ENCODE measurements at places on chromosomes 11 and 22.

DNA sequence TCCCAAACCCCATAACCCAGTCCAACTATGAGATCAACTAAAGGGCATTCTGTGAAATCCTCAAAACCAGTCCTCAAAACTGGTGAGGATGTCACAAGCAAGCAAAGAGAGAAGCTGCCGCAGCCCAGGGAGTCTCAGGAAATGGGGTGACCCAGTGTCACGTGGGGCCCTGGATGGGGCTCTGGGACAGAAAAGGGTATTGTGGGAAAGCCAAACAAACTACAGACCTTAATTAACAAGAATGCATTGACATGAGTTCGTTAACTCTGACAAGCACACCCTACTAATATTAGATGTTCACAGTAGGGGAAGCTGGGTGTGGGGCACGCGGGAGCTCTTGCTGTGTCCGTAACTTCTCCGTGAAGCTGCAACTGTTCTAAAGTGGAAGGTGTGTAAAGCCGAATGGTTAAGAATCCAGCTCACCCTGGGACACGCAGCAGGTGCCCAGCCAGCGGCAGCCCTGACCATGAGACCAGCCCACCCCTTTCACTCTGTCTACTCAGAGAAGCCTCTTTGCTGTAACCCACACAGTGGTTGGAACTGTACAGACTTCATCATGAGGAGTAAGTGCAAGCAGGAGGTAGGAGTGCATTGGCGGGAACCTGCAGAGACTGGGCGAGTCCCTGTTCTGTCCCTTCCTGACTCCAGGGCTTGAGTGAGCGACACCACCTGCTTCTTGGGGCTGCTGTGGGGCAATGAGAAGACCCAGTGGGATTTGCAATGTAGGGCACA, 17.9 kb downstream of the LINC01488 start:
- DNase-seq, result no peak
- peaks cover 5% of the 10 kb centered on the region for H3K4me1 ChIP-seq

GRCh38 chr11:10857459-10857708, 469 bp downstream of the ZBED5 start:
- H3K36me3 ChIP-seq, result peaks cover 44% of the 10 kb centered on the region
- H3K4me3 ChIP-seq, result peak overlapping the region; percentile 100
- H3K27me3 ChIP-seq, result no peaks in the 10 kb centered on the region
- no peak for DNase-seq
- peak overlapping the region; percentile 100 for H3K27ac ChIP-seq

DNA sequence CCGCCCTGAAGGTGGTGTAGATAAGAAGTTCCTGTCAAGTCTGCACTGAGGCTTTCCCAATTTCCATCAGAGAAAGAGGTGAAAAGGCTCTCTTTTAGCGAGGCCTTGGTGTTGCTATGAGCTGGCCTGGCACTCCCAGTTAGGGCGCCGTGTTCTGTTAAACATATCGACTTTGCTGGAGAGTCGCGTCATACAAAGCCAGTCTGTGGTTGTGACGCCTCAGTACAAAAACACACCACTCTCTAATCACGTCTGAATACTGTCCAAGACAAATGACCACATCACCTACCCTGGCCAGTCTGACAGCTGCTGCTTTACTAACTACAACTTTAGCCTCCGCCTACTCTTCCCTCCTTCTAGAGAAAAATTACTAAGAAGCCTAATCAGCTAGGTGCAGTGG, 8.0 kb upstream of the TOLLIP start:
- H3K4me3 ChIP-seq, result no peak overlapping the region
- no peak overlapping the region for H3K27ac ChIP-seq
- peaks cover 17% of the 10 kb centered on the region for H3K27me3 ChIP-seq
- peaks cover 2% of the 10 kb centered on the region for H3K36me3 ChIP-seq
- H3K4me1 ChIP-seq, result peaks cover 6% of the 10 kb centered on the region

- H3K27me3 ChIP-seq, result no peaks in the 10 kb centered on the region
- DNase-seq, result no peak
- H3K4me1 ChIP-seq, result peaks cover 11% of the 10 kb centered on the region
- no peaks in the 10 kb centered on the region for H3K36me3 ChIP-seq
- no peak overlapping the region for H3K27ac ChIP-seq
- H3K4me3 ChIP-seq, result no peak overlapping the region
These were observed 22.6 kb downstream of the DAGLA start for GRCh38 chr11:61702701-61703312.

- no peak overlapping the region for H3K4me3 ChIP-seq
- H3K27ac ChIP-seq, result no peak overlapping the region
- DNase-seq, result no peak
- peaks cover 31% of the 10 kb centered on the region for H3K4me1 ChIP-seq
- H3K36me3 ChIP-seq, result peaks cover 45% of the 10 kb centered on the region
- H3K27me3 ChIP-seq, result no peaks in the 10 kb centered on the region
These were observed 3.0 kb upstream of the CASTOR1 start for GRCh38 chr22:30292069-30292970.

- H3K27ac ChIP-seq, result peak overlapping the region; percentile 88
- no peaks in the 10 kb centered on the region for H3K27me3 ChIP-seq
- peaks cover 51% of the 10 kb centered on the region for H3K4me1 ChIP-seq
- peaks cover 45% of the 10 kb centered on the region for H3K36me3 ChIP-seq
These were observed 1.3 kb downstream of the GNG3 start for GRCh38 chr11:62708793-62709192.

- no peaks in the 10 kb centered on the region for H3K27me3 ChIP-seq
- no peak overlapping the region for H3K27ac ChIP-seq
- no peaks in the 10 kb centered on the region for H3K36me3 ChIP-seq
- H3K4me1 ChIP-seq, result no peaks in the 10 kb centered on the region
- DNase-seq, result no peak
These were observed 969.3 kb upstream of the CCDC90B start for GRCh38 chr11:84255483-84255882.

All from activated T-helper 2 cell treated with anti-CD3 and anti-CD28 coated beads, Interferon-gamma antibody, Interleukin-2, Interleukin-4, amounts not matched to agents 10 μg/mL and 5 μg/mL and 100 μg/mL, durations not matched to agents 14 hours and 24 hours and 36 hours (primary cell).